Right hindlimb (tissue), 1 donor: ENCODE measurements at places on chromosomes 16 and 17.

- DNase-seq, result no peak
Measured at GRCh38 chr16:72104905-72105304, 11.3 kb downstream of the DHX38 start.

GRCh38 chr16:67766291-67766690 lies 40.1 kb downstream of the RANBP10 start:
- DNase-seq, result no peak

DNA sequence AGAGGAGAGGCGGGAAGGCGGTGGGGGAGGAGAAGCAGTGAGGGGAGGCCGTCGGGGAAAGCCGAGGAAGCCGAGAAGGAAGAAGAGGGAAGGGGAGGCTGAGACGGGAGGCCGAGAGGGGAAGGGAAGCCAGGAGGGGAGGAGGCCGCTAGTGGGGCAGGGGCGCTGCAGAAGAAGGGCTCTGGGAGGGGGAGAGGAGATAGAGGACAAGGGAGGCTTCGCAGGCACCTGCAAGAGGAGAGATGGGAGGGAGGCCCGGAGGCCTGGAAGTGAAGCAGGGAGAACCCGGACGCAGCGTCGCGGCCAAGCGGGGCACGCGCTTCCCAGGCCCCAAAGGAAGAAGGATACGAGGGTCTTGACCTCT lies 2.3 kb downstream of the C17orf58 start:
- no peak for DNase-seq

DNA sequence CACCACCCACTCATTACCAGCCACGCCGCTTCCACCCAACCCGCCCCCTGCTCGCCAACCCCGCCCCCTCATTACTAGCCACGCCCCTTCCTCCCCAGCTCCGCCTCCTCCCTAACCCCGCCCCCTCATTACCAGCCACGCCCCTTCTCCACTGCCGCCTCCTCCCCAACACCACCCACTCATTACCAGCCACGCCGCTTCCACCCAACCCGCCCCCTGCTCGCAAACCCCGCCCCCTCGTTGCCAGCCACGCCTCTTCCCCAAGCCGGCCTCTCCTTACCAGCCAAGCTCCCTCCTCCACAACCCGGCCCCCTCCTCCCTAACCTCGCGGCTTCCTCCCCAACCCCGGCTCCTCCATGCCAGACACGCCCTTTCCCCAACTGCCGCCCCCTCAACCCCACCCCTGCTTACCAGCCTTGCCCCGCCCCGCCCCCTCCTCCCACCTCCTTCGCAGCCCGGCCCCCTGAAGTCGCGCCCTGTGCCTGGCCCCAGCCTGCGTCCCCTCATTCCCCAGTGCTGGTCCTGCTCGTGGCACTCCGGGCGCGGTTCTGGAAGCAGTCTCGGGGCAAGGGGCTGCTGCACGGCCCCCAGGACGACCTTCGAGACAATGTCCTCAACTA lies 7.3 kb downstream of the SLC22A31 start:
- peak; percentile 72 for DNase-seq

DNA sequence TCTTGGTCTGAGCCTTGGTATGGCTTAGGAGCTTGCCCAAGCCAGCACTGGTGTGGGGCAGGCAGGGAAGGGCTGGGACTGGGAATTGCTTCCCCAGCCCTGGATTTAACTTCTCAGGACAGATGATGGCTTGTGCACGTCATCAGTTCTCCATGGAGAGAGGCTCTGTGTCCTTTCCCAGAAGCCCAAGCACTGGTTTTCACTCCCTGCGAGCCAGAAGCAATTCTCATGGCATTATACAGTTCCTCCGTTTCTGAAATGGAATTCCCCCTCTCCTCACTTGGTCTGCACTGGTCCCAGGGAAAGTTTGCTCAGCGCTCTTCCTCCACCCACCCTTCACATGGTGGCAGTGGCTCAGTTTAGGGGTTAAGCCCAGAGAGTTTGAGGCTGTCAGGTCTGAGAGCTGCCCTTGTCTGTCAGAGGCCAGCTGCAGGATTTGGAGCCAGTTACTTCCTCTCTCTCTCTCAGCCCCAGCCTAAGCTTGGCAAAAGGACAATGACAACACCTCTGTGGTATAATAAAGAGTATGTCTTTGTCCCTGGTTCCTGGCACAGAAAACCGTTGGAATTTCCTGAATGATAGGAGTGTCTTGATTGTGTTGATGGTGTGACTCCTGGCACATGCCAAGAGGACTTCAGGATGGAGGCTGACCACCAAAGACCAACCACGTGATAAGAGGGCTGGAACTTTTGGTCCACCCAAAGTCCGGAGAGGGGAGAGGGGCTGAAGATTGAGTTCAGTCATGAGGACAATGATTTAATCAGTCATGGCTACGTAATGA lies 219.6 kb upstream of the TNRC6C start:
- DNase-seq, result peak; percentile 49

DNA sequence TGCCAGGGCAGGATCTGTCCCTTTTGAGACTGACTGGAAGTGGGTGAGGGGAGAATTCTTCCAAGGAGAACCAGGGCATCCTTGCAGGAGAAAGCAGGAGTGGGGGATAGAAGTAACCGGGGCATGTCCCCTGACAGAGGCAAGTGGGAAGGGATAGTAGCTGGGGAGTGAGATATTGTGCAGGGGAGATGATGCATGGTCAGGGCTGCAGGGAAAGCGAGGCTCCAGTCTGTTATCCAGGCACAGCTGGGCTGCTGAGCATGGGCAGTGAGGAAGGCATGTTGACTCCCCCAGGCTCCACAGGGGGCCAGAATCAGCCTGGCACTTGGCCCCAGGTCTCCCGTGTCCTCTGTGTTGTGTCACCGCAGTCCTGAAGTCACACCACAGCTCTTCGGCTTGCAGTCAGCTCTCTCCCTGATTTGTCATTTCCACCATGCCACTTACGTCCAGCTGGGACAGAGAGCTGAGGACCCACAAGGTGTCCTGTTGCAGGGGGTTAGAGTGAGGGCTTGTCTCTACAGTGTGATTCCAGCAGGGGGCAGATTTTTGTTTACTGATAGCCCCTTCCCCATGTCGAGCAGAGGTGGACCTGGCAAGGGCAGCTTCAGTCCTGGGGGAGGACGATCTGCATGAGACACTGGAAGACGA lies 40.9 kb downstream of the B9D1 start:
- DNase-seq, result no peak

- DNase-seq, result no peak
Measured at GRCh38 chr17:73261952-73262675, 434 bp upstream of the CPSF4L start.

GRCh38 chr16:79848719-79849118 lies 248.2 kb upstream of the MAF start:
- DNase-seq, result no peak

- DNase-seq, result no peak
Measured at GRCh38 chr16:20683812-20684211, 13.7 kb downstream of the ACSM1 start.

DNA sequence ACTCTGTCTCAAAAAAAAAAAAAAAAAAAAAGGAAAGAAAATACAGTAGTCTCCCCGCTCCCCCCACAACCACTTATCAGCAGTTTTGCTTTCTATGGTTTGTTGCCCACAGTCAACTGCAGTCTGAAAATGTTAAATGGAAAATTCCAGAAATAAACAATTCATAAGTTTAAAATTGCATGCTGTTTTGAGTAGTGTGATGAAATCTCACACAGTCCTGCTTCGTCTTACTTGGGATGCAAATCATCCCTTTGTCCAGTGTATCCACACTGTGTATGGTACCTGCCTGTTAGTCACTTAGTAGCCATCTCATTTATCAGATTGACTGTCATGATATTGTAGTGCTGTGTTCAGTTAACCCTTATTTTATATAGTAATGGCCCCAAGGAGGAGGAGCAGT lies 41.5 kb downstream of the NF1 start:
- no peak for DNase-seq

- no peak for DNase-seq
Measured at GRCh38 chr16:64375391-64375980, 746.4 kb downstream of the CDH11 start.

GRCh38 chr16:21684199-21684598 lies 20.4 kb downstream of the OTOA start:
- DNase-seq, result no peak

DNA sequence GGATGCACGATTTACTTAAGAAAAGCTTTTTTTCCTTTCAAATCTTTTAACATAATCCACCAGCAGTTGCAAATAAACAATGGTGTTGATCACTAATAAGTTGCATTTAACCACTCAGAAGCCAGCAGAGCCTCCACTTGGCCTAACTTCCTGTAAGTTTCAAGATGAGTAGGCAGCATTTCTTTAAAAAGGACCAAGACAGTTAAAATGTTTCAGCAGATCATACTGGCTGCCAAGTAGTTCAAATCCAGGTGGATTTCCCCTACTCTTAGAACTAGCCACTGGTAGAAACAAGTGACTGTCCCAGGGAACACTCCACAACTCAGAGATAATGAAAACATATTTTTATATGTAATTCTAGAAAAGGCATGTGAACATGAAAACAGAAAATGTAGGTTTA lies 17.0 kb upstream of the RFFL start:
- no peak for DNase-seq

- no peak for DNase-seq
Measured at GRCh38 chr17:34249478-34249877, 5.6 kb upstream of the CCL2 start.

- no peak for DNase-seq
Measured at GRCh38 chr17:49518346-49519078, 23.4 kb downstream of the NGFR start.

DNA sequence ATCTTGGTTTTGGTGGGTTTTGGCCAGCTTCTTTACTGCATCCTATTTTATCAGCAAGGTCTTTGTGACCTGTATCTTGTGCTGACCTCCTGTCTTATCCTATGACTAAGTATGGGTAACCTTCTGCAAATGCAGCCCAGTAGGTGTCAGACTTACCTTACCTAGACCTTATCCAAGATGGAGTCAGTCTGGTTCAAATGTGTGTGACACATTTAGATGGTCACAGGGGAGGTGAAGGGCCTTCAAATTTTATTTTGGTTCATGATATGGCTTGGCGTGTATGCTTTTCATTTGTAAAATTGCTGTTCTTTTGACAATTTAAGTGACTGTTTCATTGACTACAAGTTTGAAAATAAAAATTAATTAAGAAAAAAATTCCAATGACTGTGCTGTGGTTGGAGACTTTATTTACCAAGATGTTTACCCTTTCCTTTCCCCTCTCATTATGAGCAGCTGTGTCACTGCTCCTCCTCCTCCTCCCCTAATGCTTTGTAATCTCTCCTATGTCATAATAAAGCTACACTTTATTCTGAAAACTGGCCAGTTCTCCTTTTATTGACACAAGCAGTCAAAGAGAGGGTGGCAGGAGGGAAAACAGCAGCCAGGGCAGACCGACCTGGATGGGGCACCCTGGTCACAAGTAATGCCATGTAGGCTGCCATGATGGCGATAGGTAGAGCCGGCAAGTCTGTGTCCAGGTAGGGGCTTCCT lies 49.4 kb downstream of the TNFRSF13B start:
- DNase-seq, result no peak

DNA sequence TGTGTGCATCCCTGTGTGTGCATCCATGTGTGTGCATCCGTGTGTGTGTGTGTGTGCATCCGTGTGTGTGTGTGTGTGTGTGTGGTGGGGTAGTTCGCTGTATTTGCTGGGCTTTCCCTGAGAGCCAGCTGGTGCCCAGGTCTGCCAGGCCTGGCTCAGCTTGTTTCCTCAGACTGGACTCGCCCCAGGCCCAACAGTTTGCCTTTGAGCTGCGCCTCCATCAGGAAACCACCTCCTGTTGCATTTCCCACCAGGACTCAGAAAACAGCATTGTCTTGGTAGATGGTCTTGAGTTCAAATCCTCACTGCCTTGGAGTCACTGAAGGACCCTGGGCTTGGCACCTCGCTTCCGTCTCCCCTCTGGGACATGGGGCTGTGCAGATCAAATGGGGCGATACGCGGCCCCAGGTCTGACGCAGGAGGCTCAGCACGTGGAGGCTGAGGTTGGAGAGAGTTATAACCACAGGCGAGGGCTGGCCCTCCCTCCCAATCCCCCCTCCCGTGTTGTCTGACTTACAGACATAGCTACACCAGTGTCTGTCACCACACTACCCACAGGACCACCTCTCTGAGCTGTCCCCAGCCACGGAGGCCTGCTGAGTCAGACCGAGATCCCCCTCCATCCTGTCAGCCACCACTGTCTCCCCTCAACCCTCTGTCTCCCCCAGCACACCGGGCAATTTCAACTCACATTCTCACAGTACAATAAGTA lies 4.7 kb downstream of the ITGAE start:
- no peak for DNase-seq

- DNase-seq, result peak; percentile 39
Measured at GRCh38 chr17:40103071-40103661, 2.8 kb upstream of the NR1D1 start.

GRCh38 chr16:25366078-25366477 lies 108.4 kb upstream of the ZKSCAN2 start:
- no peak for DNase-seq

DNA sequence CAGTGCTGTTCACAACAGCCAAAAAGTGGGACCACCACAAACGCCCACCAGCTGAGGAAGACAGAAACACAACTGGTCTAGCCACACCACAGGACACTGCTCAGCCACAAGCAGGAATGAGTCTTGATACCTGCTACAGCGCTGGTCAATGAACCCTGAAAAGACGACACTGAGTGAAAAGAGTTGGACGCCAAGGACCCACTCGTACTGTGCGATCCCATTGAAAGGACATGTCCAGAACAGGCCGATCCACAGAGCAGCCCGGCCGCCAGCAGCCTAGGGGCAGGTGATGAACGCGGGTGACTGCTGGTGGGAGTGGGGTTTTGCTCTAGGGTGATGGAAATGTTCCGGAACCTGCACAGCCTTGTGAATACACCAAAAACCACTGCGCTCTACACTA lies 10.6 kb upstream of the SLC38A8 start:
- no peak for DNase-seq

DNA sequence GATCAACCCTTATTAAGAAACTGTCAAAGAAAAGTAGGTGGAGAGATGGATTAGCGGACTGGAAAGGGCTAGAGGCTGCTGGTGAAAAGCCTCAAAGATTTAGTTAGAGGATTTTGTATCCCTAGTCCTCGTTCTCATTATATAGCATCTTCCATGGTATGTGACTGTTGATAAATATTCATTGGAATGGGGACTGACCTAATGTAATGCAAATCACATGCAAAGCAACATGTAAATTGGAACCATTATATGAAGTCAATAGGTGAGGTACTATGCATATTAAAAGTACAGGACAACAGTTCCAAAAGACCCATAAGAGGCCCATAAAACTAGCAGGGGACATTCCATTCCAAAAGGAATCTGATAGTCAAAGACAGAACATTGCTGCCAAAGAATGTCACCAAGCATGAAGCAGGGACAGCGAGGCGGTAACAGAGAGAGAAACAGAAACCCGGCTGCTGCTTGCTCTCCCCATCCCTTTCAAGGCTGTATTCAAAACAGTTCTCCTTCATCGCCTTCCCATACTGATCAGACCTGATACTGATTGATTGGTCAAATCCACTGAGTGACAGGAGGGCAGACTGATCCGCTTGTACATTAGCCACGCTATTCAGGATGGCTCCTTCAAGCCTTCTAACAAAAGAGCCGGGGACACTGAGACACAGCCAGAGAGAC lies 44.5 kb downstream of the SOX9 start:
- no peak for DNase-seq

DNA sequence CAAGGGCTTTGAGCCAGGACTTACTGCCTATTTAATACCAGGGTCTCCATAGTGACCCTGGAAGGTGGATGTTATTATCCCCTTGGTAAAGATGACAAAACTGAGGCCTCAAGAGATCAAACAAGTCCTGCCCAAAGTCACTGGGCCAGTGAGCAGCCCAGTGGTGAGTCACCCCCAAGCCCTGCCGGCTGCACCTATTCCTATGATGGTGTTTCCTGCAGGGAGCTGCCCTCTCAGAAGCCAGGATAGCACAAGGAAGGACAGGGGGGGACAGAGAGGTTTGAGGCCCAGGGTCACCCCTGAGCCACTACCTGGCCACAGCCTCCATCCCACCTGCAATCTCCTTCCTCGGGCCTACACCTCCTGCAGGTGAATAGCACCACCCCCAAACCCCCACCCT lies 90.9 kb downstream of the SDK2 start:
- no peak for DNase-seq

GRCh38 chr17:80870401-80870800 lies 121.2 kb upstream of the CHMP6 start:
- DNase-seq, result no peak
